ENCODE measurements at places on chromosomes 7 and 10.

DNA sequence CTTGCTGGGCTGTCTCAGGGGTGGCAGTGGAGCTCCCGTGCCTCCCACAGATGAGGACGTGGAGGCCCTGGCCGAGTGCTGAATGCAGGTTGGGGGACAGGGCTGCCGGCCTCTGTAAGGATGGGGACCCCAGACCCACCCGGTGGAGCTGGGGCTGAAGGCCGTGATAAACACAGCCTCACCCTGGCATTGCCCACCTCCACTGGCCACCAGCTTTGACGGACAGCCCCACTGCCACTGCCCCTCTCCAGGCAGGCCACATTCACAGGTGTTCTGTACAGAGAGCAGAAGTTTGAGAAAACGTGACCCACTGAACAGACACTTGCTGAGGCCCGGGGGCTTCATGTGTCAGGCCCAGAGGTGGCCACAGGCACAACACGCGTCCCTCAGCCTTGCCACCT is 126.2 kb downstream of the LHPP start:
- DNase-seq: no peak

GRCh38 chr10:55305285-55305684 is 504.3 kb upstream of the PCDH15 start:
- DNase-seq: no peak

- DNase-seq: no peak
Measured at GRCh38 chr10:122302315-122302714, 31.2 kb downstream of the BTBD16 start.

DNA sequence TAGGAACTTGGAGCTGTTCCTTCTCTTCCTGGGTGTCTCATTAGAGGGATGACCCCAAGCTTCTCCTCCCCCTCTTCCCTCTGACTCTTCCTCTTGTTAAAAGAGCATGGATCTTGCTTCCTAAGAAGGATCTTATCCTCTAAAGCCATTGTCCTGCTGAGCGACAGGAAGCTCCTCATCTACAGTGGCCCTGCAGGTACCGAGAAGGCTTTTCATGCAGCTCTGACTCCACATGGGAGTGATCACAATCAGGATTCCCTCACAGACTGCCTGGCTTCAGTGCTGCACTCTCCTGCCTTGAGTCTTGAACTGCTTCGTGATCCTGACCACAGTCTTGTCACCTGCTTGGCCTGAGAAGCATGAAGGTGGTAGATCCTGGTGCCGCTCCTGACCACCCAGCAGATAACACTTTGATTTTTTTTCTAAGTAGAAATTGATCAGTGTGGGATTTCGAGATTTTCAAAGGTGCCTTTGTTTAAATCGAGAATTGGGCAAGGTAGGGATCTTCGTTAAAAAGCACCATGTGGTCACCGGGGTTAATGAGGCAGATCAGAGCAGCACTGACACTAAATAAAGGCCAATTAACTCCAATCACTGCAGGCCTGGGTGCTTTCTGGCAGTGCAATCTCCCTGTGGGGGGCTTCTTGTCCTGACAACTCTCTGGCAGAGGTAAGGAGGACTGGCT is 376.4 kb downstream of the NRG3 start:
- DNase-seq: no peak

GRCh38 chr7:74306004-74306729 is 17.0 kb downstream of the CLIP2 start:
- no peak for DNase-seq

DNA sequence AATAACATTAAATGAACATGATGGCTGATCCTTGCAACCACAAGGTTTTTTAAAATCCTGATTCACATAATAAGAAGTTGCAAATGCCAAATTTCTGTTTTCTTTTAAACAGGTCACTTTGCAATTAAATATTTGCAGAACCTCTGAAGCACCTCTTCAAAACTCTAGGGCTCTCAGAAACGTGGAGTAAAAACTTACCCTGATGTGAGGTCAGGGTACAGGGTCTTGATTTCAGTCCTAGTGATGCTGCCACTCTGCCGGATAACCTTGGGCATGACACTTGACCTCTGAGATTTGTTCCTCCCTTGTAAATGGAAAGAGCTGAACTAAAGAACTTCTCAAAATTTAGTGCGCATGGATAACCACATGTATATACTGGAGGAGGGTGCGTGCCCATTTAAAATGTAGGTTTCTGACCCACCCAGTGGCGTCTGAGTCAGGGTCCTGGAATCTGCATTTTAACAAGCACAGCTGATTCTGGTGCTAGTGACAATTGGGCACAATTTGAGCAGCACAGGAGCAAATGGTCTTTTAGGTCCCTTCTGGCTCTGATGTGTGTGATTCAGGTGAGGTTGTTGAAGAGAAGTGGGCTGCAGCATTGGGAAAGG is 35.5 kb upstream of the TNPO3 start:
- DNase-seq: no peak

- no peak for DNase-seq
Measured at GRCh38 chr10:63384001-63384400, 81.8 kb downstream of the JMJD1C start.

DNA sequence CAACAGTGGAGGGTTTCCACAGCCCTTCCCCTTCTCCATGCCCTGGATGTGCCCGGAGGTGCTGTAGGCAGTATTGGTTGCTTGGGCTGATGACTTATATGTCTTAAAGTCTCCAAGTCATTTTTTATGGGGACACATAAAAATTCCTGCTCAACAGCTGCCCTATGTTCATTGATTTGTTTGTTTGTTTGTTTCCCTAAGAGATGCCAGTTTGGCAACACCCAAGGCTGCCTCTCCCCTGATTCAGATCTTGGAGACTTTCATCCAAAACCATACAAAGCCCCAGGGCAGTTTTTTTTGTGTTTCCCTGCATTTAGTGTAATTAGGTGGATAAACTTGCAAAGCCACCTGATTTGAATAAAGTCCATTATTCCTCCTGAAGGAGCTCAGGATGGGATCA is 115.3 kb downstream of the PLPP4 start:
- no peak for DNase-seq
